Vagina (tissue), 2 donors: ENCODE measurements at places on chromosomes 6 and 20.
A peak's percentile ranks its signal among the peaks of the same experiment; 100 is the strongest.

- DNase-seq: no peak
Observed at GRCh38 chr6:15845492-15845891, 182.7 kb upstream of the DTNBP1 start.

GRCh38 chr6:119350202-119350951 is 816 bp upstream of the MAN1A1 start:
- DNase-seq: no peak

DNA sequence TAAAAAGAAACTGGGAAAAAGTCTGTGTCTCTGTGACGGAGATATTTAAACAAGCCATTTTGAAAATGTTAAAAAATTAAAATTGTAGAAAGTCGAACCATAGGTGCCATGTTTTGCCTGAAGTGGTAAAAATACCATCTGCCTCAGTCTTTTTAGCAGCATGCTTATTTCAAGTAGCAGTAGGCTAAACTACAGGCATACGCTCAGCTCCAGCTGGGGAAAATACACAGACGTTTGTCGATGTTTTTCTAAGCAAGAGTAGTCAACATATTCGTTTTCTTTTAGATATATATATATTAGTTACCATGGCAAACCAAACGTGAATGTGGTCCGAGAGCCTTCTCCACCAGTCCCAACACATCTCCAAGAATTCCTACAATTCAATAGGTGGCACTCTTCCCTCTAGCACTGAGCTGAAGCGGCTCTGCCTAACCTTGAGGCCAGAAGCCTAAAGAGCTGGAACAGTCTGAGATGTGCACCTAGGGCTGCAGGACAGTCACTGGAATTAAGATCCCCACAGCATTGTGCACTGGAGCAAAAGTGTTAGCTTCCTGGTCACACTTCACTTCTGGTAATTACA is 70.2 kb upstream of the BEND3 start:
- no peak for DNase-seq

DNA sequence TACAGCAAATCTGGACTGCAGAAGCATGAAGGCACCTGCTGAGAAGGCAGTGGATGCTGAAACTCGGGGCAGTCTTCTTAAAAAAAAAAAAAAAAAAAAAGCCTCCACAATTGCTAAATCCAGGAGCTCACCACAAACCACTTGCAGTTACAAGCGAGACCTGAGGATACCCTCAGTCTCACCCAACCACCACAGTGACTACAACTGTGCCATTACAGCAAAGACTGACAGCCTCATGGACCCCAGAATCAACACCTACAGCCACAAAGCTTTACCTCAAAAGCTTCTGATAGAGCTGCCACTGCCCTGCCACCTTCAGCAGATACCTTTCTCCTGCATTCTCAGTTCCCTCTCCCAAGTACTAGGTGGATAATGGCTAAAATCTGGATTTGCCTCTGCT is 9.0 kb downstream of the COL21A1 start:
- DNase-seq: no peak

GRCh38 chr6:128515550-128516513 is 4.6 kb downstream of the PTPRK start:
- no peak for DNase-seq

GRCh38 chr6:157471077-157471686 is 90.2 kb downstream of the ZDHHC14 start:
- peak; percentile 40 for DNase-seq

DNA sequence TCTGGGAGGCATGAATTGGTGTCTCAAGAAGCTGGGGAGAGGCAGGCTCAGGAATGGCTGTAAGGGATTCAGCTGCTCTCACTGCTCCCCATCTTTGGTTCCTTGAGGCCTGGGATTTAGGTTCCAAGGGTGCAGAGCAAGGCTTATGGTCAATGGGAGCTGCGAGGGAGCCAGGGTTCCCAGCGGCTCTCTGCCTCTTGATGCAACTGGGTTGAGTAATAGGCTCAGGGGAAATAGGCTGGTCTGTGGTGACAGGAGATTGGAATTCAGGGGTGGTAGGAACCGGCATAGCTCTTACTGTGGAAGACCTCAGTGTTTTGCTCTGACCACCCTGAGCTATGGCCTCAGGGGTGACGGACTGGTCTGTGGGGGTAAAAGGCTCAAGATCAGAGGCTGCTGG is 13.0 kb upstream of the NRM start:
- no peak for DNase-seq

GRCh38 chr6:117143647-117144046 is 121.7 kb upstream of the VGLL2 start:
- no peak for DNase-seq

DNA sequence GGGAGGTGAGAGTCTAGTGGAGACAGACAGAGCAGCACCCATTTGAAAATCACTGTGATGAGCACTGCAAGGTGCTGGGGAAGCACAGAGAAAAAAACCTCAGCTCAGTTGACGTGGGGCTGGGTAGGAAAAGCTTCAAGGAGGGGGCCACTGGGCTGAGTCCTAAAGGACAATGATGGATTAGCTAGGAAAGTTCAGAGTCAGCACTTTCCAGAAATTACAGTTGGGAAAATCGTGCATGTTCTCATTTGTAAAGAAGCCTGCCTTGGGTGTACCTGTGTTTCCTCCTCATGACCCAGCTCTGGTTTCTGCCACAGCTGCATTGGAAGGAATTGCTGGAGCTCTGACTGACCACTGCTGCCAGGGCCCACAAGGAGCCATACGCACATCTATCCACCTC is 221.3 kb downstream of the FARS2 start:
- no peak for DNase-seq

GRCh38 chr6:81326881-81327561 is 425.5 kb downstream of the TENT5A start:
- no peak for DNase-seq

GRCh38 chr6:166572370-166573261 is 13.9 kb downstream of the RAMACL start:
- no peak for DNase-seq

DNA sequence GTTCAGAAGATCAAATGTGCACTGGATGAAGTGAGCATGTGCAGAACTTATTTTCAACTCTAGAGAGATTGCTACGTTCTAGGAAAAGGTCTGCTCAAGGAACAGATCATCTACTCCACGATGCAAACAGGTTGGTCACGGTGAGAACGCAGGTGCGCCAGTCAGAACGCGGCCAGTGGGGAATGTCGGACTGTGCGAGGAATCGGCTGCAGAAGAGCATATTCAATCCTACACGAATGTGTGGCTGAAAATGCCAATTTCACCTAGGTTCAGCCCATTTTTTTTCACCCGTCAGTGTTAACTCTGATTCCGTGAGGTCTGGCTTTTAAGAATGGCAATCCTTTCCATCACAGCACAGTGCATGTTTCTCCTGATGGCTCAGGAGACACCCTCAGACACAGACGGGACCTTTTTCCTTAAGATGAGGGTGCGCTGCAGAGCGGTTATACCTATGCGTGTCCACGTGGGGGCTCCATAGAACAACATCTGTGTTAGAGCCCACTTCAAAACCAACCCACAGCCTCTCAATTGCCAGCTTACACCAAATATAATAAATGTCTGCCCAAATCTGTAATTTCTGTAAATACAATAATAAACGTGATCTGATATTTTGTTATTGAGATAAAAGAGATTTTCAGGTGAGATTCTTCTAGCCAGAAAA is 250.4 kb downstream of the FOXA2 start:
- no peak for DNase-seq

DNA sequence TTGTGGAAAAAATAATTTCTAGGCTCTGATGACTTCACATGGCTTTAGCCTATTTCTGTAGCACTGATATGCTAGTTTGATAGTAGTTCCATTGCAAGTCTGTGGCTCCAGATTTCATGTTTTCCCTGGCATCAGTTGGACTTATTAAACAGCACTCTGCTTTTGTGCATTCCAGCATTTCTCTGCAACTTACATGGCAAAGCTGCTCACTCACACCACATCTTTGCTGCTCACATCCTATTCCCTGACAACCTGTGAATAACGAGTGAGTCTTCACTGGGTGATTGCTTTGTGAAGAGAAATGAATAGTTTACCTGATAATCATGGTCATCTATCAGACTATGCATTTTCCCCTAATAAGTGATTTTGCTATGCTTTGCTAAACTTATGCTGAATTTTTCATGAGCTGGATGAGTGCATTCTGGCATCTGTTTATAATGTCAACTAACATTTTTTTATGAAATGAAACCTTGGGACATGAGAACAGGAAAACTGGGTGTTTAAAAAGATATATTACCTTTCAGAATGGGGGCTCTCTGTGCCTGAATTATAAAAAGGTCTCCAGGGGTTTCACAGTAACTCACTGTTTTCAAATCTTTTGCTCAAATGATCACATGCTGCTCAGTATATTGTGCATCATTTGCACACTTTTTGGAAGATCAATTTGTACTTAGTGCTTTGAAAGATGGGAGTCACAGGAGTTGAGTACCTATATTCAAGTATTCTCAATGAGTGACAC is 301.8 kb downstream of the TBC1D32 start:
- no peak for DNase-seq

GRCh38 chr20:51021067-51022025 is 1.6 kb downstream of the KCNG1 start:
- DNase-seq: no peak

DNA sequence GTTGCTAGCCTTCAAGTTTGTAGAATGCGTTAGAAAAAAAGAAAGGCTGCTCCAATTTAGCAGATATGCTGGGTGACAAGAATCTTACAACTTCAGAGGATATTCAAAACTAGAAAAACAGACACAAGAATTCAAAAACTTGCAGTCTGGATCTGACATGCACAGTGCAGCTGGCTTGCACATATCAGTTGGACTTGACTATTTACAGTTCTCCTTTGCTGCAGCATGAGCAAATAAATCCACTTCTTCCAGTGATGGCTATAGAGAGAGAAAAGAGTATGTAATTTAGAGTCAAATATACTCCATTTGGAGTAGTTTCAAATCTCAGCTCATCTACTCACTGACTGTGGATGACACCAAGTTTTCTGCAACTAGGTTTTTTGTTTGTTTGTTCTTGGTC is 247.0 kb downstream of the RIMS1 start:
- DNase-seq: no peak

- DNase-seq: no peak
Observed at GRCh38 chr6:87289571-87289970, 32.8 kb upstream of the SMIM8 start.

DNA sequence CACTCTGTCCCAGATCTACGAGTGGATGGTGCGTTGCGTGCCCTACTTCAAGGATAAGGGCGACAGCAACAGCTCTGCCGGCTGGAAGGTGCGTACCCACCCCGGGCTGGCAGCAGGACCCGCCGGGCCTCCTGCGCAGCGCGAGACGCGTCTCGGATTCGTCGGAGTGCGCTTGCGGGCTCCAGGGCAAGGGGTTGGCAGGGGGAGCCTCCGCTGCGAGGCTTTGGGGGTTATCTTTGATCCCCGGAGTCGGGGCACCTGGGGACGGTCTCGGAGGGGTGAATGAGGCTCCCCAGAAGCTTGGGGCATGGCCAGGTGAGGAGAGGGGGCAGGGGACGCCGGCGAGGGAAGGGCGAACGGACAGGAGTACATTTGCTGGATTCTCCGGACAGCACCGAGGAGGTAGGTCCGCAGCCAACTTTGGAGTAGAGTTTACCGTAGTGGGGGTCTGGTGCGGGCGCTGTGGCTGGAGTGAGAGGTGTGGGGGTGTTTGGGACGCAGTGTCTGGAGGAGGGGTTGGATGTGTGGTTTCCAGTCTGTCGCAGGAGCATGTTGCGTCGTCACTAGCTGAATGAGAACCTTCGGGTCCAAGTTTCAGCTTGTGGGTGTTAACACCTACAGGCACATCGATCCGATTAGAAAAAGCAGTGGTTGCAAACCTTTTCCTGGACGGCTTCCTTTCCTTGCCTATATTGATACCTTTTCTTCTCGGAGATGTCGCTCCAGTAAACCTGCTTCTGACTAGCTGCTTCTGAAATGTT is 1.2 kb downstream of the FOXO3 start:
- no peak for DNase-seq

- no peak for DNase-seq
Observed at GRCh38 chr6:63975699-63976098, 340.1 kb downstream of the PHF3 start.

DNA sequence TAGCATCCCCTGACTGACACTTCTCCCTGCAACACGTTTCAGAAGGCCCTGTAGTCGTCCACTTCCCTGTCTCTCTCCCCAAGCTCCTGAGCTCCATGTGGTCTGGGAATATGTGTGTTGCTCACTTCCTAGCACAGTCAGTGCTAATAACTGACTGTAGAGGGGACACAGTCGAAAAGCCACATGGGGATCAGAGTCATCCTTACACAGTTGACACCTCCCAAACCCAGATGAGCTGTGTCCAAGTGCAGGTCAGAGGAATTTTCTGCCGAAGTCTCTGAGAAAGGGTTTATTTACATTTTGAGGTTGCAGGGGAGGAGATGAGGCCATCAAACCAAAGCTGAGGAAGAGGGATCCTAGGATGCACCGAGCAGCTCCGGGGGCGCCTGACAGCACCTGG is 3.5 kb upstream of the ADAM33 start:
- DNase-seq: no peak

DNA sequence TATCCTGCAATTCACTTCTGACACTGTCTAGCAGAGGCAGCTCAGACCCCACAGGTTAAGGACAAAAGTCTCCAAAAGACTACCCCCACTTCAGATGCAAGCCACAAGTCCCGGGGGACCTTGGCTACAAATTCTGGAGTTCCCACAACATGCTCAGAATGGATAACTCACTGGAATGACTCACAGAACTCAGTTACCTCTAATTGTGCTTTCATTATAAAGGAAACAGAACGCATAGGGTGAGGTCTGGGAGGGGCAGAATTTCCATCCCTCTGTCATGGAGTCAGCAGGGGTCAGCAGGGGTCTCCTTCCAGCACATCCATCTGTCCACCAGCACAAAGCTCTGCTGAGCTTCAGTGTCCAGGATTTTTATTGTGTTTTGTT is 184.2 kb downstream of the CDH4 start:
- no peak for DNase-seq

DNA sequence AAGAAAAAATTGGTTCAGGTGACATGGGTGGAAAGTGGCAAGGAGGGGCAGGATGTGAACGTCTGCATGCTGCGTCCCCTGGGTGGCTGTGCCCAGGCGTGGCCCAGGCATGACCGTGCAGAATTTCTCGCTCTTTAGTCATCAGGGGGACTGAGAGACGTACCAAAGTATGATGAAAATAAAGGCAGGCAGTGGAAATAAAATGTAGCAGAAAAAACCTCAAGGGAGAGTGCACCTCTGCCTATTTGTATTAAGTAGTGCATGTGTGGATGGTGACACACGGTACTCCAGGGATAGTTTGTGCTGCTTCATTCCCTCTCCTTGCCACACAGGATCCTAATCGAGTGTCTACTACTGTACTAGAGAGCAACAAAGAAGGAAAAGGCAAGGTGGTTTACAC is 81.1 kb downstream of the ATP9A start:
- no peak for DNase-seq

- peak; percentile 62 for DNase-seq
Observed at GRCh38 chr6:167565388-167565787, 240.5 kb downstream of the TTLL2 start.

GRCh38 chr6:37171201-37171969 is 1.4 kb downstream of the PIM1 start:
- DNase-seq: no peak
